ENCODE measurements at places on chromosomes 3 and 15.

GRCh38 chr15:93283854-93284253 lies 194.8 kb upstream of the RGMA start:
- peak; percentile 48 for DNase-seq

- DNase-seq = no peak
These were observed 17.0 kb downstream of the THAP10 start for GRCh38 chr15:70875001-70875782.

GRCh38 chr3:71649757-71650156 lies 66.2 kb upstream of the FOXP1 start:
- no peak for DNase-seq

DNA sequence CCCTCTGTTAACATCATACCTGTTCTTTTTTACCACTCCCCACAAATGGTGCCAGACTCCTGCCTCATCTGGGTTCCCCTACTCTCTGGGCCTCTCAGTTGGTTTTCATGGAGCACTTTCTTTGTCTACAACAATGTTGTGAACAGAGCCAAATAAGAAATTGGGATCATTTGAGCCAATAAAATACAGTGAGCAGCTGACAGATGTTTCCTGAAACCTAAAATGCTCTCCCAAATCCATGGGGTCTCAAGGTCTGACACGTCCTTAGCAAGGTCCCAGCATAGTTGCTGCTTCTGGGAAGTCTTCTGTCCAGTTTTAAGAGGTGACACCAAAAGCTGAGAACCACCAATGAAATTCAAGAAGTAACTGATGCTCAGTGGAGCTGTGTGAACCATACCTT lies 1.7 kb downstream of the NMNAT3 start:
- no peak for DNase-seq

GRCh38 chr3:42023380-42023779 lies 61.5 kb upstream of the ULK4 start:
- DNase-seq = no peak

GRCh38 chr3:180594631-180595558 lies 7.1 kb upstream of the TTC14 start:
- DNase-seq = no peak

- no peak for DNase-seq
These were observed 87.7 kb upstream of the ABHD17C start for GRCh38 chr15:80607287-80607980.

DNA sequence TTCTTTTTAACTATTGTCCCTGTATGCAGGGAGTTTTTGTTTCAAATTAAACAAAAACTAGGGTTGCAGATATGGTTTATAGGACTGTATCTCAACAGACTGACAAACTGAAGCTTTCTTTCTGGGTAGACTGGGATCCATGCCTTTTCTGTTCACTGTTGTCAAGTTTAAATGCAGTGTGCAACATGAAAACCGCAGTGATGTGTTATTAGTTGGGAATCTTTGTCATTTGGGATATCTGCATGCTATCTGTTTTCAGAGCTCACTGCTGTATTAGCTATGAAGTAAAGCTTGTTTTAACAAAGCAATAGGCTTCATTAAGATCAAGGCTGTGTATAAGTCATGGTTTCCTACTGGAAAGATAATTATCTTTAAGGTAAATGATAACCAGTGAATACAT lies 21.4 kb upstream of the MCF2L2 start:
- DNase-seq = no peak

GRCh38 chr3:186870421-186871201 lies 28.1 kb downstream of the ADIPOQ start:
- DNase-seq = no peak

- no peak for DNase-seq
These were observed 23.1 kb upstream of the GOLGA8B start for GRCh38 chr15:34606545-34606944.

GRCh38 chr3:194688200-194688740 lies 2.6 kb downstream of the FAM43A start:
- DNase-seq = peak; percentile 39

GRCh38 chr3:68045976-68046375 lies 391.6 kb upstream of the SUCLG2 start:
- DNase-seq = no peak

DNA sequence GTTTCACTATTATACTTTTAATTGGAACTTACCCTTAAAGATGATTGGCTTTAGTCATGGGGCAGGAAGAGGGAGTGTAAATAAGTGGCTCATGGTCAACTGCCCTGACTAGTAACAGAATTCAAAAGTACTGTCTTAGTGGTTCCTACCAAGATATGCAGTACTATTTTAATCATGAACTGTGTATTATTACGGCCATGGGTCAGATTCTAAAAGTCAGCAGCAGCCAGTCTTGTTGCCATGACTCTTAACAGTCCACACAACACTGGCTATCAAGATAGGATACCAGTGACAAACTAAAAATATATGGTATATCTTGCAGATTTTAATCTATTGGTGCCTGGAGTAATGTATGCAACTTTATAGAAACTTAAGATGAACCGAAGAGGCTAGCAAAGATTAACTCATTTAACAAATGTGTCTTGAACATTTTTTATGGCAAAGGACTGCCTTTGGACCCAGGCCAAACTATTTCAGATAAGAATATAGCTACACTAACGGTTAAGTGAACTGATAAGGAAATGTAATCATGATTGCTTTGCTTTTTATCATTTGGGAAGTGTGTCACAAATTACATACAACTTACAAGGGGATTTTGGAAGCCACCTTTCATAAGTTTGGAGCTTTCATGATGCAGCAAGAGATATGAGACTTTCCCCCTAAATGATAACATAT lies 163.7 kb downstream of the TCF12 start:
- no peak for DNase-seq

All from right hindlimb (tissue), 1 donor.